ENCODE measurements at places on chromosomes 5 and 9.

GRCh38 chr5:68077349-68077894 is 138.1 kb upstream of the PIK3R1 start:
- no peak for DNase-seq

GRCh38 chr5:6592601-6593000 is 40.2 kb downstream of the NSUN2 start:
- no peak for DNase-seq

DNA sequence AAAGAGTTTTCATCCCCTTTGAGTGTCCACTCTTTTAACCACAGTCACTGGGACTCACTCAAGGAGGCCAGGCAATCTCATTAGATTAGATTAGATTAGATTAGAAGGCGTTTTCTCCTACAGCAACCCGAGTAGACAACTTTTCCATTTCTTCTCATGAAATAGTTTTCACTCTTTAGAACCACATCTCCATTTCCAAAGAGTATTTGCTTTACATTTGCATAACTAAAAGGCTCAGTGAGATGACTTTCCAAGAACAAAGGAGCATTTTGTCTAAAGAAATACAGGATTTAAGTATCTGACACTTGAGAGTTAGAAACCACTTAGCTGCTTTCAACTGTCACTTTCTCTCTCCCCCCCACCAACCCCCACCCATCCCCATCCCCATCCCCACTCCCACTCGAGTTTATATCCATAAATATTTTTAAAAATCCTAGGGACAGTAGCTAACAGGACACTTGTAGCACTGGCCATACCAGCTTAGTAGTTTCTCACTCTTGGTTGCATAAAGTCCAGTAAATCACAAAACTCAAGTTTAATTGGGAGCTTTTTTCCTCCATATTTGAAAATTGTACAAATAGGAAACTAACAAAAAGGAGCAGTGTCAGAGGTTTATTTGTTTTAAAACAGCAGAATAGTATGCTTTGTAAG is 2202.9 kb upstream of the WWC1 start:
- DNase-seq, result no peak

GRCh38 chr5:36664766-36665165 is 58.4 kb downstream of the SLC1A3 start:
- no peak for DNase-seq

DNA sequence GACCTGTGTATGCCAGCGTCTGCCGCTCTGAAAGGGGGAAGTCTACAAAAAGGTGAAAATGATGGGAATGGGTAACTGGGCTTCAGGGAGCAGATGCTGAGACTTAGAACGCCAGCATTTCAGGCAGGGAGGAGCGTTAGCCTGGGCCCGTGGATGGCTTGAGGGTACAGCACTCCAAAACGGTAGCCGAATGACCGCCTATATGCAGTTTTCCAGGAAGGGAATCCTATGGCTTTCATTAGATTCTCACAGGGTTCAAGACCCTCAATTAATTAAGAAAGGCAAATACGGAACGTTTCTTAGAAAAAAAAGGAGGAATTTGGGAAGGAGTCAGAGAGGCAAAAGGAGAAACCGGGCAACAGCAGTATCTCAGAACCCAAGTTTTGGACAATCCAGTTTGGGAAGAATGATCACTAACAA is 639 bp downstream of the AMACR start:
- no peak for DNase-seq

DNA sequence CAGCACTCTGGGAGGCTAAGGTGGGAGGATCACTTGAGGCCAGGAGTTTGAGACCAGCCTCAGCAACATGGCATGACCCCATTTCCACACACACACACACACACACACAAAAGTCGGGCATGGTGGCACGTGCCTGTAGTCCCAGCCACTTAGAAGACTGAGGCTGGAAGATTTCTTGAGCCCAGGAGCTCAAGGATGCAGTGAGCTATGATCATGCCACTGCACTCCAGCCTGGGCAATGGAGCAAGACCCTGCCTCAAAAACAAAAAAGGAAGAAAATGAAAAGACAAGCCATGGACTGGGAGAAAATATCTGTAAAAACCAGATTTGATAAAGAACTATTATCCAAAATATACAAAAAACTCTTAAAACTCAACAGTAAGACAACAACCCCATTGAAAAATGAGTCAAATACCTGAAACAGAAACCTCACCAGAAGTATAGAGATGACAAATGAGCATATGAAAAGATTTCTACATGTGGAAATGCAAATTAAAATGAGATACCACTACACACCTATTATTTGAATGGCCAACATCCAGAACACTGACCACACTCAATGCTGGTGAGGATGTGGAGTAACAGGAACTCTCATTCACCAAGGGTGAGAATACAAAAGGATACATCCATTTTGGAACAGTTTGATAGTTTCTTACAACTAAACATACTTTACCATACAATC is 24.7 kb downstream of the DNAJA1 start:
- DNase-seq, result no peak

DNA sequence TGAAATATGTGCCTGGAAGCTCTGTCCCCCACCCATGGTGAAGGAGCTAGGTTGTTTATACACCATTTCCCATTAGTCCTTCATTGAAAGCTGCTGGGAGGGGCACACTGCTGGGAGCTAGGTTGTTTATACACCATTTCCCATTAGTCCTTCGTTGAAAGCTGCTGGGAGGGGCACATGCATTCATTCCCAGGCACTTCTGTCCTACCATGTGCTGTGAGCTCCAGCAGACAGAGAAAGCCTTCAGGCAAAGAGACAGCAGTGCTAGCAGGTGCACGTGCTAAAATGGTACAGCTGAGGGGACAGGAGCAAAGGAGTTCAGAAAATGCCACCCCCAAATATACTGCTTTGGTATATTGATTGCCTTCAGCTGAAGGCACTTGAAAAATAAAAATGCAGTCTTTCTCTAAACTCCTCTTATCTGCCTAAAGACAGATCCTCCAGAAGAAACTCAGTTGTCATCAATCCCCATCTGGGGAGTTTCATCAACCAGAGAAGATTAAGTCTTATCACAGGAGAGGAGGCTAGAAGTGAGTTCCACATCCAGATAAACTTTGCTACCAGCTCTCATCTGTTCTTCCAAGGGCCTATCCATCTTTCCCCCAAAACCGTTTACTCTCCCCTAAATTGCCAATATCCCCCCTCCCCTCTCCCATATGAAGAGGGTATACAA is 27.7 kb upstream of the DAPK1 start:
- DNase-seq, result no peak

DNA sequence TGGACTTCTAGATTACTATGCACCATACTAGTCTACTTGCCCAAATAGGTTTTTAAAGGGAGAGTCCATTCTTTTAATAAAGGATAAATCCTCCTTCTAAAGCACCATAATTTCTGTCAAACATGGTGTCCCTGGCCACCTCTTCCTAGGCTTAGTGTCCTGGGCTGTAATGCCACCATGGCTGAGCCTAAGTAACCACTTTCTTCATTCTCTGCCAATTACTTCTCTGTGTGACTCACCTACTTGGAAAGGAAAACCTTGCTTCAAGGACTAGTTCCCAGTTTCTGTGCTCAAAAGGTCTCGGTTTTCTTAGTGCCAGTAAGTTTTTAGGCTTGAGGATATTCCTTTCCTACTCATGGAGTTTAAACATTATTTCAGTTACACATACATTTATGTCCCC is 273.4 kb downstream of the DENND1A start:
- DNase-seq, result no peak

DNA sequence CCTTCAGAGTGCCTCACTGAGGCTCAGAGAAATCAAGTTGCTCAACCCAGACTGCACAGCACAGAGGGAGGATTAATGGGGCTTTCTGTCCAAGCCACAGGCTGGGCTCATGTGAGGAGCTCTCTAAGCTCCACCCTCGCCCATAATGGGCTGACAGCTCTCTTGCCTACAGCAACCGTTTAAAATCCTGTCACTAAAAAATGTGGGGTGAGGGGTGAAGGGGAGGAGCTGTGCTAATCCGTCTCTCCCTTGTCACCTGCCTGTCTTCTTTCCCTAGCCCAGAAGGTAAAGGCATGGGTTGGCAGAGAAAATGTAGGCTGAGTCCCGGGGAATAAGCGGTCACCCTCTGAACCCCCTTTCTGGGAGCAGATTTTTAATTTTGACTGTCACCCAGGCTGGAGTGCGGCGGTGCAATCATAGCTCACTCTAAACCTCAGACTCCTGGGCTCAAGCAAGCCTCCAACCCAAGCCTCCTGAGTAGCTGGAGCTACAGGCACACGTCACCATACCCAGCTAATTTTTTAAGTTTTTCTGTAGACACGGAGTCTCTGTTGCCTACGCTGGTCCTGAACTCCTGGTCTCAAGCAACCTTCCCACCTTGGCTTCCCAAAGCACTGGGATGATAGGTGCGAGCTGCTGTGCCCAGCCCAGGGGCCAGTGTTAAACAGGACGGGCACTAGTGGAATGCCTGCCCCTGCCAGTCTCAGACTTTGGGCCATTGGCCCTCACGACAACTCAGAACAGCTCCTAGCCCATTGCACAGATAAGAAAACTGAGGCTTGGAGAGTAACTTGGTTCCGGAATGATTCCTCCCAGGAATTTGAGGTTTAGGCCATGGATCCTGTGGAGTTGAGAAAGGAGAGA is 89.5 kb downstream of the LMX1B start:
- DNase-seq, result no peak

DNA sequence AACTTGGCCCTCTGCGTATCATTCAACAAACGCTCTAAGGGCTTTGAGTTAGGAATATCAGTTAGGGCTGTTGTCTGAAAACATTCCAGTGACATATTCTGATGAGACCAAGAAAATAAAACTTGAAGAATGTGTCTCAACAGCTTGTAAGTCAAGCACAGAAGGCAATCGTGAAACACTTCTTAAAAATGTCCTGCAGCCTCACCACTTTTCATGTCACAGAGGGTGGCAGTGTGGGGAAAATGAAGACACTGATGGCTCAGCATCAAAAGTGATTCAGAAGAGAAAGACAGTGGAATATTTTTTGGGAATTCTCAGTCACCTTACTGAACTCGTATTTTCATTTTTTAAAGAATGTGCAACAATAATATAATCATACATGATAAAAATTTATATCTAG is 247.3 kb downstream of the CTNND2 start:
- no peak for DNase-seq

DNA sequence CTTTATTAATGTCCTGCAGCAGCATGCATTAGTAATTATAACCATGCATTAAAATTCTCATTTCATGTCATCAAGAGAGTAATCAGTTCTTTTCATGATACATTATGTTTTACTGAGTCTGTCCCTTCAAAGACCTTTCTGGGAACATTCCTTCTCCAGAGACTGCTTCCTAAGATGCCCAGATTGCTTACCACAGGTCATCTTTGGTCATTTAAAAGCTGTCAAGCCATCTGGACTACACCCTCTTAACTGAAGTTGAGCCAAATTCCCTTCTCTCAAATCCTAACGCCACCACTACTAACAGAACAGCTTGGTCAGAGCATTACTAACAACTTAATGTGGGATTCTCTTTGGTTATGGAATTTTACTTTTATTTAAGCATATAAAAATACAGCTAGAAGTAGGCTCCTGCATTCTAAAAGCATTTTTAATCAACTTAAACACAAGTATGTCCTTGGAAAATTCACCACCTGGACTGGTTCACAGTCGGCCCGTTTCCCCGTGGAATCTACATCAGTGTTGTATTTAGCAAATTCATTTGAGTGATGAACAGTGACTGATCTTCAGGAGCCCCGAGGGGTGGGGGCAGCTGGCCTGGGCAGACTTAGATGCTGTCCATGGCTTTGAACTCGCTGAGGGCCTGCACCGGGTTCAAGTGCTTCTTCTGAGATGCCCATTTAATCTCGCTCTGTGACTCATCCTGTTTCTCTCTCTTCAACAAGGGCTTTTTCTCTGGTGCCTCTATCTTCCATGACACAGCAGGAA is 92.8 kb upstream of the CCDC112 start:
- DNase-seq, result no peak

DNA sequence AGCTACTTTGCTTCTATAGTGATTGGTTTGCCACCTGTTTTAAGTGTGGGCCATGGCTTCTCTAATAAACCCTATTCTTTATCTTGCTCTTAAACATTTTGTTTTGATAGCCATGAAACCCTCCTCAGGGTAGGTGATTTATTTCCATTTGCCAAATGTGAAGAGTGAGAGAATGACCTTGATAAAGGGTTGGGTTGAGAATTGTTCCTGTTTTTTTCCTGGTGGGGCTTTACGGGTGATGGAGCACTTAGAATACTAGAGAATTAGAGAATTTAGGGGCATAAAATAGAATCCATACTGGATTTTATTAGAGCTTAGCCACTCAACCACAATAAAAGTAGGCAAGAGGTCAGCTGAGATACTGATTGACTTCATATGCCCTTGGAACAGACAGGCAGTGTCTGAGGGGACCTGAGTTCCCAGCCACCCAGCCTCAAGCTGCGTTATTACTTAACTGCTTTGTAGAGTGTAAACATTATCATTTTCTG is 68.9 kb downstream of the COMMD10 start:
- DNase-seq, result no peak

- no peak for DNase-seq
Measured at GRCh38 chr5:43773478-43773844, 170.5 kb downstream of the NNT start.

DNA sequence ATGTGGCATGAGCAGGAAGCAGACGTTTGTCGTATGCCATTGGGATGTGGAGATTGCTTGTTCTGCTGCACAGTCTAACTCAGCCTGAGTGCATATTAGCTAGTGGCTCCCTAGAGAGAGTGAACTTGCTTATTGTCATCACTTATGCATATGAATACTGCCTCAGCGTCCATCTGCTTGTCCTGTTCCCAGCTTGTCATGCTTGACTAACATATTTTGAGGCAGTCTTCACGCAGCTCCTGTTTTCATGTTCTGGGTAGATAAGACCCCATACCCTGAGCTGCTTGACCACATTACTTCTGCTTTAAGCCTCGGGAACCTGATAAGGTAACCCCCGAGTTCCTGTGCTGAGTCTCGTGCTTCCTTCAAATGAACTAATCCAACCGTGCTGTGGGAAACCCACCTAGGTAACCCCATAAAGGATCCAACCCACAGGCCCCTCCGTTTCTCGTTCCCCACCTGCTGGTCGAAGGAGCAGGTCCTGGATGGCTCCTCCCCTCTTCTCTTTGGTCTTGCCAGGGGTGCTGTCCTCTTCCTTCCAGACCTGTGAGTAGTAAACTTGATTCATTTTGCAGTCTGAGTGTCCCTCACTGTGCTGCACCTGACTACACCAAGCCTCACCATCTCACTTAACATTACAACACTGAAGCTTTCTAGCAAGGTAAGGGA is 25.0 kb downstream of the ANKRD33B start:
- DNase-seq, result no peak

- DNase-seq, result no peak
Measured at GRCh38 chr9:2132484-2133082, 117.4 kb downstream of the SMARCA2 start.

- no peak for DNase-seq
Measured at GRCh38 chr9:36263683-36264082, 5.4 kb upstream of the GNE start.

Data from activated CD8-positive, alpha-beta memory T cell treated with anti-CD3 and anti-CD28 coated beads for 1 hour (primary cell).